ENCODE measurements at places on chromosomes 3 and 15. TPM values are rescaled to one million over a fixed set of nuclear protein-coding genes. Genes with fewer than 3 reads are reported as not detected.

CNTN3 gene
- 28.5 TPM for total RNA-seq

EPHA3 gene
- total RNA-seq = 43.0 TPM

HYAL1 gene
- total RNA-seq = 0.69 TPM

MTFMT gene
- 19.7 TPM for total RNA-seq

SLC2A2 gene
- total RNA-seq = 0.28 TPM

PRKCD gene
- 2.9 TPM for total RNA-seq

COL6A5 gene
- total RNA-seq = 0.06 TPM

GANC gene
- 24.8 TPM for total RNA-seq

ADAMTSL3 gene
- 25.2 TPM for total RNA-seq

Data from spinal cord (tissue), 10 donors.